Activated CD8-positive, alpha-beta T cell treated with anti-CD3 and anti-CD28 coated beads for 36 hours (primary cell): ENCODE measurements at places on chromosomes 3 and 15. TPM values are rescaled to one million over a fixed set of nuclear protein-coding genes. Genes with fewer than 3 reads are reported as not detected.

Gene SI
- total RNA-seq = not detected

Gene IQCH
- 1.7 TPM for total RNA-seq

Gene TPRG1
- total RNA-seq = 3.0 TPM

Gene DUOXA2
- total RNA-seq = not detected

Gene SPESP1
- 0.36 TPM for total RNA-seq

Gene FAM3D
- total RNA-seq = not detected

Gene NDUFAF3
- 90.7 TPM for total RNA-seq

Gene ATP10A
- total RNA-seq = 17.8 TPM

Gene TLR9
- total RNA-seq = 2.0 TPM

Gene RPLP1
- total RNA-seq = 2,701 TPM

Gene GOLGA6L9
- 3.9 TPM for total RNA-seq

Gene CCDC51
- 28.3 TPM for total RNA-seq

Gene ZMYND10
- total RNA-seq = 1.5 TPM

Gene SLC6A11
- total RNA-seq = not detected
